ENCODE measurements at places on chromosomes 1 and 21. TPM values are rescaled to one million over a fixed set of nuclear protein-coding genes. Genes with fewer than 3 reads are reported as not detected.
A peak's percentile ranks its signal among the peaks of the same experiment; 100 is the strongest.

- H3K4me1 ChIP-seq: peaks cover 1% of the 10 kb centered on the region
- H3K27ac ChIP-seq: no peak overlapping the region
- no peak overlapping the region for H3K4me3 ChIP-seq
- no peaks in the 10 kb centered on the region for H3K36me3 ChIP-seq
- H3K27me3 ChIP-seq: peaks cover 9% of the 10 kb centered on the region
Measured at GRCh38 chr1:226492426-226493137, 56.0 kb upstream of the STUM start.

GRCh38 chr1:21906173-21907078, 30.7 kb downstream of the HSPG2 start:
- no peak for DNase-seq
- peaks cover 7% of the 10 kb centered on the region for H3K36me3 ChIP-seq
- no peaks in the 10 kb centered on the region for H3K27me3 ChIP-seq

DNA sequence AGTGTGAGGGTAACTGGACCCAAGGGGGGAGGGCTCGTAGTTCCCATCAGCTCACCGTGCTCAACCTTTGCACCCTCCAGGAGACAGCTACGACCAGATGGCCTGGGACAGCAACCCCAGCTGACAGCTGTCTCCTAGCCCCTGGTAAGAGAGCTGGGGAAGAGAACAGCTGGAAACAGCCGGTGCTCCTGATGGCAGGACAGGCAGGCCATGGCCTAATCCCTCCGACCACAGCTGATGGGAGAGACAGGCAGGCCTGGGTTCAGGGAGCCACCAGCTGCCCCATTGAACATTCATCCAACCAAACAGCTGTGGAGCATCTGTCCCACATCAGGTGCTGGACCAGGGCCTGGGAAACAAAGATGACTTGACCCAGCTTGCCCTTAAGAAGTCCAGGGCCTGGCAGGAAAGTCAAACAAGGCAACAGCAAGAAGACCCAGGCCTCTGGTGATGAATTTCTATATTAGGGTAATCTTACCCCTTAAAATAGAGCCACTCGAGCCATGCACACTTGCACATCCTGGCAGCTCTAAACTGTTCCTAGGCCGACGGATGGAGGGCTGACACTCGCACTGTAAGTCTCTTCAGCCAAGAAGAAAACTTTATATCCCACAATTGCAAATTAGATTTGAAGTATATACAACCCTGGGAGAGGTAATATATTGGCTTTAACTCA, 12.2 kb downstream of the OLFML2B start:
- H3K27ac ChIP-seq: no peak overlapping the region
- no peak overlapping the region for H3K4me3 ChIP-seq
- no peak for DNase-seq
- peaks cover 9% of the 10 kb centered on the region for H3K27me3 ChIP-seq
- no peaks in the 10 kb centered on the region for H3K36me3 ChIP-seq

DNA sequence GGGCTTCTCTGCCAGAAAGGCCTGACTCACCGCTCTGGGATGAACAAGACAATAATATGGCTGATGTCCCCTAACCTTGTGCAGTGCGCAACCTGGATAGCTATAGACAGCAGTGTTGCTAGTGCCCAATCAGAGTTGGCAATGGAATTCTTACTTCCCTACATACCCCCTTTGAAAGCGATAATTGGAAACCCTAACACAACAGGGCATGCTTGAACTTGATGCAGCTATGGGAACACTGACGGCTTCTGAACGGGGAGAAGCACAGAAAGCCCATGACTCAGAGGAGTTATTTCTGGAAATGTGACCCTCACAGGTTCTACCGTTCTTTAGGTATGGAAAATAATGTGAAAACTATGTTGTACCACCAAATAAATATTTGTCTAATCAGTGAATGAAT, 200.6 kb downstream of the TRABD2B start:
- peaks cover 9% of the 10 kb centered on the region for H3K36me3 ChIP-seq
- no peak overlapping the region for H3K4me3 ChIP-seq
- no peak for DNase-seq
- H3K27ac ChIP-seq: no peak overlapping the region

DNA sequence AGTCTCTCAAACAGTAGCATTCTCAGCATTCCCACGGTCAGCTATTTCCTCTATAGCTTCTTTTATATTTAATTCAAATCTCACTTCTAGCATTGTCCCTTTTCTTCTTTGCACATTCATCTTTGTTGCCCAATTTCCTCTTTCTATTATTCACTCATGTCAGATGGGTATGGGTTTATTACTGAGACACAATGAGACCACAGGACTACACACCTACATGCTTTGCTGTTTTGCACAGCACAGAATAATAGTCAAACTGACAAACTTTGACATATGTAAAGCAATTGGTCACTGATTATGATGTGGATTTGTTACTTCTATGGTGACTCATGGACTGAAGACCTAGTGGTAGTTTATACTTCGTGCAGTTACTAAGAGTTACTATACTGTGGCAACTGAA, 5.8 kb upstream of the CD1C start:
- H3K4me3 ChIP-seq: no peak overlapping the region
- H3K4me1 ChIP-seq: no peaks in the 10 kb centered on the region
- H3K36me3 ChIP-seq: no peaks in the 10 kb centered on the region

- no peak overlapping the region for H3K27ac ChIP-seq
- DNase-seq: no peak
- H3K4me3 ChIP-seq: no peak overlapping the region
- no peaks in the 10 kb centered on the region for H3K27me3 ChIP-seq
- H3K4me1 ChIP-seq: peaks cover 17% of the 10 kb centered on the region
Measured at GRCh38 chr1:93111561-93111960, 32.5 kb downstream of the MTF2 start.

GRCh38 chr1:151024540-151025146, 11.7 kb upstream of the BNIPL start:
- H3K4me1 ChIP-seq: no peaks in the 10 kb centered on the region
- peak; percentile 52 for DNase-seq
- H3K36me3 ChIP-seq: peaks cover 8% of the 10 kb centered on the region
- peak overlapping the region; percentile 65 for H3K27ac ChIP-seq

DNA sequence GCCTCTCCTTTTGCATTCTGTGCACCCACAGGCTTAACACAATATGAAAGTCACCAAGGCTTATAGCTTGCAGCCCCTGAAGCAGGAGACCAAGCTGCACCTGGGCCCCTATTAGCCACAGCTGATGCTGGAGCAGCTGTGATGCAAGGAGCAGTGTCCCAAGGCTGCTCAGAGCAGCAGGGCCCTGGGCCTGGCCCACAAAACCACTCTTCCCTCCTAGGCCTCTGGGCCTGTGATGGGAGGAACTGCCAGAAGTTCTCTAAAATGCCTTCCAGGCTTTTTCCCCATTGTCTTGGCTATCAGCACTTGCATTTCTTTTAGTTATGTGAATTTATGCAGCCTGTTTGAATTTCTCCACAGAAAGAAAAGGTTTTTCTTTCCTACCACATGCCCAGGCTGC, 89.5 kb upstream of the KCTD3 start:
- no peaks in the 10 kb centered on the region for H3K36me3 ChIP-seq
- no peak overlapping the region for H3K27ac ChIP-seq
- H3K4me3 ChIP-seq: no peak overlapping the region
- DNase-seq: no peak

YRDC gene
- 15.0 TPM for total RNA-seq

AQP10 gene
- total RNA-seq: 0.96 TPM

GABPA gene
- total RNA-seq: 23.5 TPM

All from progenitor cell of endocrine pancreas (in vitro differentiated cells).